Stimulated activated naive CD8-positive, alpha-beta T cell treated with anti-CD3 and anti-CD28 coated beads, Interleukin-15, amount 100 ng/mL, for 72 hours (primary cell): ENCODE measurements at places on chromosomes 2 and 18.

GRCh38 chr2:171150694-171151285, 9.9 kb downstream of the TLK1 start:
- DNase-seq = no peak

GRCh38 chr2:132415915-132416722, 486 bp upstream of the GPR39 start:
- no peak for DNase-seq

GRCh38 chr18:3453540-3454364, 3.8 kb downstream of the TGIF1 start:
- DNase-seq = peak; percentile 21

DNA sequence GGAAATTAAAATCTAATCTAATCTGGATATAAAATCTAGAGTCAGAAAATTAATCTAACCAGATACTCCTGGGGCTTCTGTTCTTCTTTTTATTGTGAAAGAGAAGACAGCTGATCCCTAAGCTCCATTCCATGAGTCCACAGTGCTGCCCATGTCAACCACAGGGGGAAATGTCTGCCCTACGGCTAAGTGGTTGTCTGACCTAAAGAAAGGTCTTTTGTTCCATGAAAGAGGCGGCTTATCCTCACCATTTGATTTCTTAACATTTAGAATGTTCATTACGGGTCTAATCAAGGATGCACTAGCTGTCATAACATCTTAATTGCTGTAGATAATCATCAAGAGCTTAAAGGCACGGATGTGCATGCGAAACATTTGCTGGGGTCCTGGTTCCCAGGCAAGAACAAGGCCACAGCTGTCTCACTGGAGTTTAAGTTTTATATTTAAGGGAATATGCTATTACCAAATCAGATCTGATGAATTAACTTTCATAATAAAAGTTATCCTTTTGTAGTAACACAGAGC, 162.6 kb downstream of the PAX3 start:
- no peak for DNase-seq

- no peak for DNase-seq
Observed at GRCh38 chr2:27795868-27796277, 24.4 kb downstream of the MRPL33 start.

GRCh38 chr2:54469484-54470053, 13.4 kb downstream of the SPTBN1 start:
- no peak for DNase-seq

- no peak for DNase-seq
Observed at GRCh38 chr2:64601785-64602391, 51.8 kb downstream of the SERTAD2 start.
